Activated CD4-positive, CD25-positive, alpha-beta regulatory T cell (primary cell): ENCODE measurements at places on chromosomes 3 and 15.

- no peak for DNase-seq
These were observed 1153.3 kb downstream of the ROBO1 start for GRCh38 chr3:78614486-78614885.

DNA sequence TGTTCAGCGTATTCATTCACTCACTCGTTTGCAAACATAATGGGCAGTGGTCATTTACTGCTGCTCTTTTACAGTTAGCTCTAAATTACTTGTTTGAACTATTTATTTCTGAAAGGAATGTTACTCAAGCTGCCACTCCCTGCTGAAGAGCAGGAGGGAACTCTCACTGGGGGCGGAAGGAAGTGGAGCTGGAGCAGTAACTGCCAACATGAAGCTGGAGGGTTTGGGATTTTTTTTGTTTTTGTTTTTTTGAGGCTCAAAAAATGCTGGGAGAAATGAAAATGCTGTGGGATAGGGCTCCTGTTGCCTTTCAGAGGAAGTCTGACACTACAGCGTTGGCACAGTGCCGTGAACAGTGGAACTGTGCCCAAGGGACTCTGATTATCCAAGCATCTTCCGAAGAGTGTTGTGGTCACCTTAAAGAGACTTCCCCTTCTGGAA lies 44.1 kb downstream of the SENP2 start:
- DNase-seq, result no peak

DNA sequence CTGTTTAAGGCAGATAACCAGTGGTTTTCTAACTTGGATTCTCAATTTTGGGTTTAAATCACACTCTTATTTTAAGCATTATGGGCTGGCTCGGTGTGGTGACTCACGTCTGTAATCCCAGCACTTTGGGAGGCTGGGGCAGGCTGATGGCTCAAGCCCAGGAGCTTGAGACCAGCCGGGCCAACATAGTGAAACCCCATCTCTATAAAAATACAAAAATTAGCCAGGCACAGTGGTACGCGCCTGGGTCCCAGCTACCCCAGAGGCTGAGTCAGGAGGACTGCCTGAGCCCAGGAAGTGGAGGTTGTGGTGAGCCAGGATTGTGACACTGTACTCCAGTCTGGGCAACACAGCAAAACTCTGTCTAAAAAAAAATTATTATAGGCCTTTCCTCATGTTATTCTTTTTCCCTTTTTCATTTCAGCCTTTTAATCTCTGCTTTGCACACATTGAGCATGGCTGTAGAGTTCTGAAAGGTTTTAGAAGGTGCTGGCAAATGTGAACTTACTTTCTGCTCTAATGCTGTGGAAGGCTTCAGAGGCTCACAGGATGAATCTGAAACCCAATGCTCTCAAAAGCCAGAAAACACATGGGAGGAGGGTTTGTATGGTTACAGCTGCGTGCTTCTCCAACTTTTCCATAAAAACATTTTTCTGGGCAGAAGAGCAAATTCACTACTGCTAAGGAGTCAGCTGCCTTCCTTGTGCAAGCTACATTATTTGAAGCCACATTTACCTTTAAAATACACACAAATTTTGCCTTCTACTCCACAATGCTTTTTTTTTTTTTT lies 32.5 kb downstream of the CHAC1 start:
- DNase-seq, result no peak

DNA sequence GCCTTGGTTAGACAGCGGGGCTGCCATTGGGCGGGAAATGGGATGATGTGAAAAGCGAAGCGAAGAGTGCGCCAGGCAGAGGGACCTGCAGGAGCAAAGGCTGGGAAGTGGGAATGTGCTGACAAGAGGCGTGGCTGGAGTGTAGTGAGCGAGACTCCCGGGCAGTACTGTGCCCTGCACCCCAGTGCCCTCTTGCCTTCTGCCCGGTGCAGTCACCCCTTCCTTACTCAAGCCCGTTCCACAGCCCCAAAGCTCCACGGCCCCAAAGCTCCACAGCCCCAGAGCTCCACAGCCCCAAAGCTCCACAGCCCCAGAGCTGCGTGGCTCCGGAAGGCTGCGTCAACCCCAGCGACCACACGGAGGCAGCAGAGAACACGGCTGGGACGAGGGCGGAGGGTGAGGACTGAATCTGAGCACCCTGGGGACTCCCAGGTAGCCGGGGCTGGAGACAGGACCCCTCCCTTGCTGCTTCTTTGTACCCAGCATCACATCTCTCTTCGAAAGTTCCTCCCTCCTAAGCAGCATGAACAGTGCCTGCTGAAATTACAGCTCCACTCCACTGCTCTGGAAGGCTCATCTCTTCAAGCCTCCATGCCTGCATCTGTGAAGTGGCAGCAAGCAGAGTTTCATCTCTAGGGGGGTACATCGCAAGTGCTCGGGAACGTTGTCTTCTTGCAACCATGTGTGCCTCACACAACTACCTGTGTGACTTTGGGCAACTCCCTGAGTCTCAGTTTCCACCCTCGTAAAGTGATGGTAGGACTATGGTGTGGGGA lies 108.9 kb downstream of the FBLN2 start:
- peak; percentile 24 for DNase-seq

DNA sequence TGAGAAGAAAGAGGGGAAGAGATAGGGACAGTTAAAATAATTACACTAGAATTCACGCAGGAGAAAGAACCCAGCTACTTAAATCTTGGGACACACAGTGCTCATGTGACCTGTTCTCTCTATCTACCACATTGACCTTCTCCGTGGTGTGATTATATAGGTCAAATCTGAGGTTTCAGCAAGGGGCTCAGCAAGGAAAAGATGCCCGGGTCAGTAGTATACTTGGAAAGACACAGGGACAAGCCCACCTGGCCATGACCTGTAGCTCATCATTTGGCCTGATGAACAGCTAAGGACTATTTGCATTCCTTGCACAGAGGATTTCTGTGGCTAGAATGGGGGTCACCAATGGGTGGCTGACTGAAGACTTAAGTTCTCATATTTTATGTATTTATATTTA lies 71.9 kb downstream of the SSR3 start:
- DNase-seq, result no peak

GRCh38 chr15:70316059-70316600 lies 218.4 kb upstream of the TLE3 start:
- DNase-seq, result no peak

GRCh38 chr3:60779637-60780036 lies 471.6 kb downstream of the FHIT start:
- DNase-seq, result no peak

- DNase-seq, result no peak
These were observed 1.2 kb downstream of the CHST2 start for GRCh38 chr3:143120716-143121240.

GRCh38 chr3:184336547-184337398 lies 627 bp upstream of the FAM131A start:
- DNase-seq, result no peak

DNA sequence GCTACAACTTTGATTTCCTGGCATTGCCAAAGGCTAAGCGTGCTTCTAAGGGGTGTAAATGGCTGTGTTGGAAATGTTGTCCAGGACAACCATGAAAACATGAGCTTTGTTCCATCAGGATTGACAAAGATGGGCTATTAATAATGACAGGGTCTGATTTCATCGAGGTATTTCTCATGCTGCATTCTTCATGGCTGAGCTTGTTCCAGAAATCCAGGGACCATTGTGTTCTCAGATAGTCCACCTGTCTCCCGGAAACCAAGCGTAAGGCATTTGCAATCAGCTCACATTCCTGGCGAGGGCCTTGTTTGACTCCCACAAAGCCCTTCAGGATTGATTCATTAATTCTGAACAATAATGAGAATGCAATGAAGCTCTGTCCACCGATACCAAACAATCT lies 111.3 kb downstream of the CD47 start:
- no peak for DNase-seq

DNA sequence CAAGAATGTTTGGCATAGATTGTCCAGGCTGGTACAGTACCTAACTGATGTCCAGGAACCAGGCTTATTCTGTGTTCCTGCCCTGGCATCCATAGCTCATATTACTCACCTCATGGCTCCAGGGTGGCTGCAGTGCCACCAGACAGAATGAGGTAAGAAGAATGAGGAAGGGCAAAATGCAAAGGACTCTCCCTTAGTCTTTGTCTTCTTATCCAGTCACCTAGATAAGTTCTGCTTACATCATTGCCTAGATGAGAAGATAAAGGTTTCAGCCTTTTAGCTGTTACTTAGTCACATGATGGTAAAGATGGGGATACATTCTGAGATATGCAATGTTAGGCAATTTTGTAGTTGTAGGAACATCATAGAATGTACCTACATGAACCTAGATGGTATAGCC lies 45.8 kb downstream of the CHP1 start:
- no peak for DNase-seq

DNA sequence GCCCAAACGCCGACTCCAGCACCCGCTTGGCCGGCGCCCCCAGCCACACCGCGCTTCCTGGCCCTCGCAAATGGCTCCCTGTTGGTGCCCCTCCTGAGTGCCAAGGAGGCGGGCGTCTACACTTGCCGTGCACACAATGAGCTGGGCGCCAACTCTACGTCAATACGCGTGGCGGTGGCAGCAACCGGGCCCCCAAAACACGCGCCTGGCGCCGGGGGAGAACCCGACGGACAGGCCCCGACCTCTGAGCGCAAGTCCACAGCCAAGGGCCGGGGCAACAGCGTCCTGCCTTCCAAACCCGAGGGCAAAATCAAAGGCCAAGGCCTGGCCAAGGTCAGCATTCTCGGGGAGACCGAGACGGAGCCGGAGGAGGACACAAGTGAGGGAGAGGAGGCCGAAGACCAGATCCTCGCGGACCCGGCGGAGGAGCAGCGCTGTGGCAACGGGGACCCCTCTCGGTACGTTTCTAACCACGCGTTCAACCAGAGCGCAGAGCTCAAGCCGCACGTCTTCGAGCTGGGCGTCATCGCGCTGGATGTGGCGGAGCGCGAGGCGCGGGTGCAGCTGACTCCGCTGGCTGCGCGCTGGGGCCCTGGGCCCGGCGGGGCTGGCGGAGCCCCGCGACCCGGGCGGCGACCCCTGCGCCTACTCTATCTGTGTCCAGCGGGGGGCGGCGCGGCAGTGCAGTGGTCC lies 3.5 kb downstream of the ISLR2 start:
- DNase-seq, result no peak

GRCh38 chr3:106931904-106932303 lies 445.3 kb upstream of the CCDC54 start:
- no peak for DNase-seq

DNA sequence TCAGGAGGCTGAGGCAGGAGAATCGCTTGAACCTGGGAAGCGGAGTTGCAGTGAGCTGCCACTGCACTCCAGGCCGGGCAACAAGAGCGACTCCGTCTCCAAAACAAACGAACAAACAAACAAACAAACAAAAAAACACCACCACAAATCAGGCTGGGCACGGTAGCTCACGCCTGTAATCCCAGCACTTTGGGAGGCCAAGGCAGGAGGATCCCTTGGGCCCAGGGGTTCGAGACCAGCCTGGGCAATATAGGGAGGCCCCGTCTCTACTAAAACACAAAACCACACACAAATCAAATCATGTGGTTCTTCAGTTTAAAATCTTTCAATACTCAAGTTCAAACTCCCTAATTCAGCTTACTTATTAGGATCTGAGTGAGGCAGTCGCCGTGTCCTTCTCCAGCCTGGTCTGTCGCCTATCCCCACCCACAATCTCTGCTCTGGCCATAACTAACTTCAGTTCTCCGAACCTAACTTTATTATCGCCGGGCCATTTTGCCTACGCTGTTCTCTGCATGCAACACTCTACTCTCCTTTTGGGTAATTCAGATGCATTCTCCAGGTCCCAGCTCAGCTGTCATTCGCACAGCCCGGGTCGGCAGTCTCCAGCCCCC lies 660 bp upstream of the RTF1 start:
- DNase-seq, result no peak

GRCh38 chr15:37819191-37819590 lies 115.2 kb upstream of the TMCO5A start:
- no peak for DNase-seq

GRCh38 chr15:64923546-64923945 lies 11.8 kb downstream of the ANKDD1A start:
- DNase-seq, result no peak

GRCh38 chr15:57056357-57056756 lies 137.9 kb downstream of the TCF12 start:
- DNase-seq, result no peak

GRCh38 chr15:70048198-70048565 lies 49.5 kb downstream of the TLE3 start:
- DNase-seq, result no peak

GRCh38 chr15:57570994-57571393 lies 20.7 kb upstream of the MYZAP start:
- DNase-seq, result no peak

DNA sequence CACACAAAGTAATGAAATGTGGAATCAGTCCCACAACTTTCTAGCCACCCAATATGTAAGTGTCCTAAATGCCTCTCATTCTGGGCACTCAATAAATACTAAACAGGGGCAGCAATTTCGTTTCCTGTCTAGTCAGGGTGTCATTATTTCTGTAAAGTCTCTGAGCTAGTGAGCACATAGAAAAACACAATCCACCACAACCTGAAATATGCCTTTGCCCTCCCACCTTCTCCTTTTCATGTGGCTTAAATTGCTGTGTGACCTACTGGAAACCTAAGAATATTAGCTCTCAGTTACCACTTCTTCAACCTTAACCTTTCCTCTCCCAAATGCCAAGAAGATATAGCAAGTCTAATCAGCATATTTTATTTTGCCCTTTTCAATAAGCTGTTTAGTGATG lies 456.3 kb upstream of the KCNMB2 start:
- DNase-seq, result no peak

DNA sequence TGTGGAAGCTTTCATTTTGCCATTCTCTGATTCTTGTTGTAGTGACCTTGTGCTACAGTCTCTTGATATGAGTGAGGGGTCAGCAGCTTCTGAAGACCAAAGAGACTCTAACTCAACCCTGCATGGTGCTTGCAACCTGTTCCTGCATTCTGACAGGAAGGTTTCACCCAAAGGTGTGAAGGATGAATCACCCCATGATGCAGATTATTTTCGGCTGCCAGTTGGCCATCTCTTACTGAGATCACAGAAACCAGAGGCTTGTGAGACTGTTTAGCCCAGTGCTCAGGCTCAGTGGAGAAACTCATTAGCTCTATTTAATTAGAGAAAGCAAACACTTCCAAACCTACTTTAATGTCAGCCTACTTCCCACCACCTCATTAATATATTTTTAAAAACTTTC lies 29.2 kb upstream of the TPRG1 start:
- no peak for DNase-seq

DNA sequence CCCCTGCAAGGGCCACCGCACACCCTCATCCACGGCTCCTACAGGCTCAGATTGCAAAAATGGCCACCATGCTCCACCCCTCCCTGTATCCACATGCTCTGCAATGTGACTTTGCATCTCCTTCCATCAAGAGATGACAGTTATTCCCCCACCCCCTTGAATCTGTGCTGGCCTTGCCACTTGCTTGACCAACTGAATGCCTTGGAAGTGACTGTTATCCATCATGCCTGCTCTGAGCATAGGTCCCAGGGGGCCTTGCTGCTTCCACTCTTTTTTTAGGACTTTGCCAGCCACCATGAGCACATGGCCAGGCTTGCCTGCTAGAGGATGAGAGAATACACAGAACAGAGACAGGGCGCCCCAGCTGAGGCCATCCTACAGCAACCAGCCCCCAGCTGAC lies 13.6 kb downstream of the HAPLN3 start:
- DNase-seq, result no peak
